Right ventricle myocardium superior (tissue), 1 donor: ENCODE measurements at places on chromosomes 3 and 15. TPM values are rescaled to one million over a fixed set of nuclear protein-coding genes. Genes with fewer than 3 reads are reported as not detected.

Gene SLC12A8
- 0.30 TPM for total RNA-seq

Gene CSTA
- total RNA-seq, result 0.73 TPM

Gene IP6K1
- 14.8 TPM for total RNA-seq

Gene P2RY12
- 0.94 TPM for total RNA-seq

Gene CCRL2
- 1.1 TPM for total RNA-seq

Gene OXTR
- total RNA-seq, result 0.54 TPM

Gene CEP19
- total RNA-seq, result 0.91 TPM

Gene C2CD4B
- total RNA-seq, result 1.5 TPM

Gene GPR149
- not detected for total RNA-seq

Gene AMT
- total RNA-seq, result 32.2 TPM

Gene CIB1
- 71.6 TPM for total RNA-seq

Gene FGD5
- total RNA-seq, result 15.2 TPM

Gene OR5K2
- total RNA-seq, result not detected

Gene PDE8A
- 13.5 TPM for total RNA-seq

Gene VILL
- 4.0 TPM for total RNA-seq

Gene NMB
- 1.9 TPM for total RNA-seq

Gene CLDN1
- not detected for total RNA-seq

Gene CA12
- total RNA-seq, result 0.27 TPM

Gene CIP2A
- total RNA-seq, result 1.5 TPM

Gene CPN2
- 2.4 TPM for total RNA-seq

Gene C15orf62
- 0.16 TPM for total RNA-seq

Gene PSMA4
- total RNA-seq, result 113 TPM

Gene CX3CR1
- 1.5 TPM for total RNA-seq

Gene SOX14
- not detected for total RNA-seq

Gene EPHA3
- total RNA-seq, result 3.5 TPM

Gene ANKUB1
- not detected for total RNA-seq

Gene LOXL1
- 14.6 TPM for total RNA-seq

Gene MCF2L2
- 0.51 TPM for total RNA-seq

Gene NOP10
- total RNA-seq, result 136 TPM

Gene CHSY1
- 12.7 TPM for total RNA-seq
